ENCODE measurements at places on chromosomes 12 and 14.

GRCh38 chr12:94762943-94763342 lies 112.6 kb upstream of the TMCC3 start:
- no peak for DNase-seq

GRCh38 chr12:51907083-51907855 lies at the start of gene ACVRL1:
ACVRL1 (plus strand) TSS chr12:51907504; CDS start chr12:51912475, 4,971 bp downstream.
- no peak for DNase-seq

DNA sequence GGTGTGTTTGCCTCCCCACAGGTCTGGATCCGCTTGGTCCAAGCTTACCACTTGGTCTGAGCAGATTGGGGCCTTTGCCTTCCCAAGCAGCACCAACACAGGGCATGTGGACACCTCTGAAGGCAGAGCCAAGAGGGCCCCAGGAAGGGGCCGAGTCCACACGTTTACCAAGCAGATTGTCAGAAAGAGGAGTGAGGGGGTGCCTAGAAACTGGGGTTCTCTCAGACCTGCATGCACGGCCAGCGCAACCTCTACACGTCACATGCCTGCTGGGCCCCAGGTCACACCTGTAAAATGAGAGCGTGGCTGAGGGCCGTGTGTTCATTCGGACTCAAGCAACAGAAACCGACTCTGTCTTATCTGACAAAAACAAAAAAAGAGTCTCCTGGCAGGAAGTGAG lies 96.9 kb downstream of the PAPOLA start:
- DNase-seq, result no peak

- DNase-seq, result no peak
Observed at GRCh38 chr12:8655421-8655820, 7.2 kb downstream of the MFAP5 start.

DNA sequence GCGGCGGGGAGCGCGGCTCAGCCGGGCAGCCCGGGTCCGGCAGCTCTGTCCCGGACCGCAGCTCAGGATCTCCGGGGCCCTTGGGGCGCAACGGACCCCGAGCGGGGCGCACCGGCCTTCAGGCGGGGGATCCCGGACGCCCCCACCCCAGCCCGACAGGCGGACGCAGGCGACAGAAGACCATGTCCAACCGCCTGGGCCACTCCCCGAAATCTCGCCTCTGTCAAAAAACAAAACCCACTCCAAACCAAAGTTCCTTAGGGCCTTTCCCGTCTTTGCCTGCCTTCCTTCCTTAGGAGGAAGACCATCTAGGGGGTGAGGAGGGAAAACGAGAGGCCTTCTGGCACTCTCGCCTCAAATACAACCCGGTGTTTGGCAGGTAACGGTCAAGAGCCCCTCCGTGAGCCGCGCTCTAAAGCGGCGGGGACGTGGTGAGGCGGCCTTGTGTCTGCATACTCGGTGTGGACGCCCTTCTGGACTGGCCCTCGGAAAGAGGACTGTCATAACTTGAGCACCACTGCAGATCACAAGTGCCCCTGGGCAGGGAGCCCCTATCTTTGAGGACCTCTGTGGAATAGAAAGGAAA lies 604 bp downstream of the HCFC2 start:
- DNase-seq, result no peak

GRCh38 chr12:12507121-12507520 lies 55.5 kb downstream of the DUSP16 start:
- no peak for DNase-seq

DNA sequence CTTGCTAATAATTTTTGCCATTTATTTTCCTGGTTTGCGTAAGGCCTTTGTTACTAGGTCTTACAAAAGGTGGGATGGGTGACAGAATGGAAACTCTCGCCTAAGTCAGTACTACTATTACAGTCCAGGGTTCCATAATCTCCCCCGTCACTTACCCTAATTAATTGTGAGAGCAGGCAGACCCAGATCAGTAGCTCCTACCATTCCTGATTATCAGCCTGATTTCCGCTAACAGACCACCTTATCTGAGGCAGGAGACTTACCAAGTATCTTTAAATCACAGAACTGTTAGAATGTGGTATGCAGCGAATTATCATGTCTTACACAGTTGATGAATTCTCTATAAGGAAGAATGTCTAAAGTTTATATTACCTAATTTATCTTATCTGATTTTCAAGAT lies 234.7 kb downstream of the FOXN3 start:
- no peak for DNase-seq

GRCh38 chr12:76187177-76187576 lies 102.7 kb upstream of the NAP1L1 start:
- no peak for DNase-seq

DNA sequence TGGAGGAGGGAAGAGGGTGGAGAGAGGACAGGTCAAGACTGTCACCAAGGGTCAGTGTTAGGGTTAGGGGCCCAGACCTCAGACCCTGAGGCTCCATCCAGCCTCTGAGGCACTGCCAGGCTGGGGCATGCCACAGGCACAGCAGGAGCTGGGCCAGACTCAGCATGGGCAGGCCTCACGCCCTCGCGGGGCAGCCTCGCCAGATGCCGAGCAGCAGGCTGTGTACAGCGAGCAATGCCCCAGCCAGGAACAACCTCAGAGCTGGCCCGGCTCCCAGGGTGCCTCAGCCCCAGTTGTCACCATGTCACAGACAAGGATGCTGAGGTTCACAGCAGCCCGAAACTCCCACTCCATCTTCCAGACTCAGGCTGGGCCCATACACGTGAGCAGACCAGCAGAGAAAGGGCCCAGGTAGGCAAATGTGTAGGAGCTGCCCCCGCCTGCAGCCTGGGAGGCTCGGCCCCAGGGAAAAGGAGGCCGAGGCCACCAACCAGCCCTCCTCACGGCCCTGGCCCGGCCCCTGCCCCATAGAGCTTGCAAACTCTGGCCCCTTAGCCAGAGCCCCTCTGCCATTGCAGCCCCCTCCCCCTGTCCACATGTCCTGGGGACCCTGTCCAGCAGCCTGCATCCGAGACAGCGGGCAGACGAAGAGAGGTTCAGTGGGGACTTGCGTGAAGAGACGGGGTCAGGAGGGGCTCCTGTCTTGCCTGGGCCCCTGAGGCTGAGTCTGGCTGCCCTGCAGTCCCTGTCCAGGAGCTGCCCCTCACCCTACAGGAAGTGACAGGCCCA lies 7.5 kb downstream of the C14orf180 start:
- DNase-seq, result no peak

DNA sequence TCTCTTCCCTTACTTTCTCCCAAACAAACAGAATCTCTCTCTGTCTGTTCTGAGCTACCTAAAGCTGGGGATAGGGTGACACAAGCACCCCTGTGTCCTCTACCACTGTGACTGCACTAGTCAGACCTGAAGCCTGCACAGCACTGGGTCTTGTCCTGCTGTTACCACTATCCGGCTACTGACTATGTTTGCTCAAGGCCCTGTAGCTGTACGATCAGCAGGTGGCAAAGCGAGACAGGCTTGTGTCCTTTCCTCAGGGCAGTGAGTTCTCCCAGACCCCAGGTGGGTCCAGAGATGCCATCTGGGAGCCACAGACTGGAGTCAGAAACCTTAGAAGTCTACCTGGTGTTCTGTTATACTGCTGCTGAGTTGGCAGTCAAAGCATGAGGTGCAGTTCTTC lies 116.4 kb downstream of the NUBPL start:
- DNase-seq, result no peak
